ENCODE measurements at places on chromosomes 3 and 15. TPM values are rescaled to one million over a fixed set of nuclear protein-coding genes. Genes with fewer than 3 reads are reported as not detected.

GRCh38 chr15:59936741-59937140 lies 67.4 kb upstream of the FOXB1 start:
- H3K27me3 ChIP-seq: no peaks in the 10 kb centered on the region
- no peaks in the 10 kb centered on the region for H3K36me3 ChIP-seq

GRCh38 chr3:192121923-192122322 lies 605.4 kb downstream of the FGF12 start:
- no peak overlapping the region for H3K4me3 ChIP-seq
- DNase-seq: no peak

Gene ATP10A
- 18.1 TPM for total RNA-seq

GRCh38 chr3:41267975-41268640 lies 68.8 kb downstream of the CTNNB1 start:
- H3K4me3 ChIP-seq: no peak overlapping the region
- no peaks in the 10 kb centered on the region for H3K36me3 ChIP-seq
- peaks cover 44% of the 10 kb centered on the region for H3K4me1 ChIP-seq

- H3K4me3 ChIP-seq: no peak overlapping the region
- H3K36me3 ChIP-seq: peaks cover 14% of the 10 kb centered on the region
- DNase-seq: no peak
- H3K4me1 ChIP-seq: no peaks in the 10 kb centered on the region
These were observed 23.4 kb downstream of the RAB5A start for GRCh38 chr3:19970327-19970726.

Gene TBC1D23
- 35.3 TPM for total RNA-seq

Gene OCA2
- total RNA-seq: not detected

Gene TPRG1
- total RNA-seq: 0.50 TPM

Gene THSD4
- total RNA-seq: 14.6 TPM

- H3K27ac ChIP-seq: no peak overlapping the region
- H3K27me3 ChIP-seq: peaks cover 31% of the 10 kb centered on the region
- DNase-seq: peak; percentile 48
These were observed 693 bp downstream of the RASGRP1 start for GRCh38 chr15:38563723-38564519.

GRCh38 chr15:40317580-40317979 lies 5.9 kb upstream of the INAFM2 start:
- DNase-seq: no peak
- H3K27me3 ChIP-seq: no peaks in the 10 kb centered on the region
- no peak overlapping the region for H3K4me3 ChIP-seq
- H3K27ac ChIP-seq: no peak overlapping the region
- H3K36me3 ChIP-seq: no peaks in the 10 kb centered on the region
- H3K4me1 ChIP-seq: peaks cover 42% of the 10 kb centered on the region

DNA sequence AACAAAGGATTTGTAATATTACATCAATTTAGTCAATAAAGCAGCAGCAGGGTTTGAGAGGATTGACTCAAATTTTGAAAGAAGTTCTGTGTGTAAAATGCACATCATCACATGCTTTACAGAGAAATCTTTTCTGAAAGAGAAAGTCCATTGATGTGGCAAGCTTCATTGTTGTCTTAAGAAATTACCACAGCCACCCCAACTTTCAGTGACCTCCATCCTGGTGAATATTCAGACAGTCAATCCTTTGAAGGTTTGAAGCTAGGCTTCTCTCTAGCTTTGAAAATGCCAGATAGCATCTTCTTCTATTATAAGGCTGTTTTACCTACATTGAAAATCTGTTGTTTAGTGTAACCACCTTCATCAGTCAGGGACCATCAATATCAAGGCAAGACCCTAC lies 51.8 kb upstream of the SETMAR start:
- no peak for DNase-seq
- H3K4me3 ChIP-seq: no peak overlapping the region
- no peak overlapping the region for H3K27ac ChIP-seq
- H3K27me3 ChIP-seq: no peaks in the 10 kb centered on the region
- no peaks in the 10 kb centered on the region for H3K4me1 ChIP-seq
- H3K36me3 ChIP-seq: no peaks in the 10 kb centered on the region

DNA sequence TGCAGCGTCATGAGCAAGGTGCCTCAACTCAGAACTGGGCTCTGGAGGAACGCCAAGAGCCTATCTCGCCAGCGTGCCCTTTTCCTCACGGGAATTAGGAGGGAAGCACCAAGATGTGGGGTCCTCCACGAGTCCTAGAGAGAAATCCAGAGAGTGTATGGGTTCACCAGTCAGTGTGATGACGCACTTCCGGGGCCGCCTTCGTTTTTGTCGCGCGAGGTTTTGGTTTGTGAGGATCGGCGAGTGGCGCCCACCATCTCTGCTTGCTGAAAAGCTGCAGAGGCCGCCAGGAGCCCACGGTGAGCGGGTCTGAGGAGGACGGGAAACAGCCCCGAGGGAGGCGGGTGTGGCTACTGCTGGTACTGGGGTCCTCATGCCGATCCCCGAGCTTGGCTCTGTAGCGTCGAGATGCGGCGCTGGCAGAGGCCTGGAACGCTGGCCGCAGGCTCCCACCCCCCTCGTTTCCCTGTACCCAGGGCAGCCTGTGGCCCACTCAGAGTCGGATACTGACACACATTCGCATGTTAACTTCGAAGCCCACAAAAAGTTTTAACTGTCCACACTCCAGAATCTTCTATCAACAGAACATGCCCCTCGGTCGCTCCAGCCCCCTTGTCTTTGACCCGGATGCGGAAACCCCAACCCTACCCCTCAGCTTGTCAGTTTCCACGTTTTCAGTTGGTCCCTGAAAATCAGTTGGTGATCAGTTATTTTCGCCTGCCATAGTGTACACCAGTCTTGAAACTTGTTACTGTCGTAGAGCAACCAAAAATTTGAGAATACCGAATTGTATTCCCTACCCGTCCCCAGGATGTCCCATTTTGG lies 30.4 kb downstream of the ZNF662 start:
- H3K27ac ChIP-seq: no peak overlapping the region
- no peaks in the 10 kb centered on the region for H3K36me3 ChIP-seq
- H3K27me3 ChIP-seq: no peaks in the 10 kb centered on the region

Gene CCDC9B
- total RNA-seq: 29.5 TPM

GRCh38 chr15:93476491-93477177 lies 387.6 kb upstream of the RGMA start:
- H3K4me3 ChIP-seq: no peak overlapping the region
- no peaks in the 10 kb centered on the region for H3K27me3 ChIP-seq
- no peaks in the 10 kb centered on the region for H3K4me1 ChIP-seq
- no peak for DNase-seq
- no peaks in the 10 kb centered on the region for H3K36me3 ChIP-seq
- no peak overlapping the region for H3K27ac ChIP-seq

GRCh38 chr3:166582236-166582635 lies 745.0 kb upstream of the BCHE start:
- no peak for DNase-seq
- no peaks in the 10 kb centered on the region for H3K4me1 ChIP-seq
- no peak overlapping the region for H3K4me3 ChIP-seq
- no peaks in the 10 kb centered on the region for H3K27me3 ChIP-seq
- H3K27ac ChIP-seq: no peak overlapping the region

- H3K27me3 ChIP-seq: no peaks in the 10 kb centered on the region
- H3K4me3 ChIP-seq: no peak overlapping the region
- no peak overlapping the region for H3K27ac ChIP-seq
- DNase-seq: no peak
These were observed 15.3 kb downstream of the NUP210 start for GRCh38 chr3:13404626-13405452.

DNA sequence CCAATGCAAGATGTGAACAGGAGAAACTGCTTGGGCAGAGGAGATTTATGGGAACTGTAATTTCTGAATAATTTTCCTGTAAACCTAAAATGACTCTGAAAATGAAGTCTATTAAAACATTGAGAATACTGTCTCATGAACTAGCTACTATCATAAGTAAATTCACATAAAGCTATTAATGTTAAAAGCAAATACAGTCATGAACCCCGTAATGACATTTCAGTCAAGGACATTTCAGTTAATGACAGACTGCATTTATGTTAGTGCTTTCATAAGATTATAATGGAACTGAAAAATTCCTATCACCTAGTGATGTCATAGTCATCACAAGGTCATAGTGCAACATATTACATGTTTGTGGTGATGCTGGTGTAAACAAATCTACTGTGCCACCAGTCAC lies 17.2 kb downstream of the CBLB start:
- no peak overlapping the region for H3K4me3 ChIP-seq
- H3K4me1 ChIP-seq: no peaks in the 10 kb centered on the region
- H3K27ac ChIP-seq: no peak overlapping the region
- H3K27me3 ChIP-seq: no peaks in the 10 kb centered on the region
- DNase-seq: no peak

Gene MDFIC2
- not detected for total RNA-seq

GRCh38 chr3:126180477-126181397 lies at the start of gene ALDH1L1:
Gene ALDH1L1, minus strand, starts transcription at chr3:126180586. Its CDS starts 19,607 bp downstream, at chr3:126160979.
- H3K27ac ChIP-seq: no peak within 1 kb of the TSS
- H3K4me1 ChIP-seq: no peaks in the 10 kb centered on the region
- DNase-seq: no peak
- peaks cover 44% of the 10 kb centered on the region for H3K27me3 ChIP-seq
- H3K36me3 ChIP-seq: no peaks in the 10 kb centered on the region

DNA sequence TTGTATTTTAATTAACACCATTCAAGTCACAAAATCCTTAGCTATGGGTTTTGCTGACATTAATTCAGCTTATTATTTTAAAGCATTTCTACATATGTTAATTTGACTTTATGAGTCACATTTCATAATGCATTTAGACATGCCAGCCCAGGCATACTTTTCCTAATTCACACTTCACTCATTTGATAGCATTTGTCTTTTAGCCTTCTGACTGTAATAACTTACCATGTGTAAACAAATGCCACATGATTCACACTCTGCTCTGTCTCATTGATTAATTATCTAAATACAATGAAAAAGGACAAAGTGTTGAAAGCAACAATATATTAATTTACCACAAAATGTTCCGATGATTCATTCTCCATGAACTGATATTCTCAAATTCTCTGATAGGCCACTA lies 927.8 kb upstream of the EPHA6 start:
- H3K4me1 ChIP-seq: no peaks in the 10 kb centered on the region
- no peak overlapping the region for H3K27ac ChIP-seq
- H3K27me3 ChIP-seq: no peaks in the 10 kb centered on the region
- DNase-seq: no peak

Gene SLC38A3
- total RNA-seq: not detected

GRCh38 chr3:35745351-35745750 lies 106.0 kb downstream of the ARPP21 start:
- H3K4me1 ChIP-seq: no peaks in the 10 kb centered on the region
- H3K27ac ChIP-seq: no peak overlapping the region
- DNase-seq: no peak

DNA sequence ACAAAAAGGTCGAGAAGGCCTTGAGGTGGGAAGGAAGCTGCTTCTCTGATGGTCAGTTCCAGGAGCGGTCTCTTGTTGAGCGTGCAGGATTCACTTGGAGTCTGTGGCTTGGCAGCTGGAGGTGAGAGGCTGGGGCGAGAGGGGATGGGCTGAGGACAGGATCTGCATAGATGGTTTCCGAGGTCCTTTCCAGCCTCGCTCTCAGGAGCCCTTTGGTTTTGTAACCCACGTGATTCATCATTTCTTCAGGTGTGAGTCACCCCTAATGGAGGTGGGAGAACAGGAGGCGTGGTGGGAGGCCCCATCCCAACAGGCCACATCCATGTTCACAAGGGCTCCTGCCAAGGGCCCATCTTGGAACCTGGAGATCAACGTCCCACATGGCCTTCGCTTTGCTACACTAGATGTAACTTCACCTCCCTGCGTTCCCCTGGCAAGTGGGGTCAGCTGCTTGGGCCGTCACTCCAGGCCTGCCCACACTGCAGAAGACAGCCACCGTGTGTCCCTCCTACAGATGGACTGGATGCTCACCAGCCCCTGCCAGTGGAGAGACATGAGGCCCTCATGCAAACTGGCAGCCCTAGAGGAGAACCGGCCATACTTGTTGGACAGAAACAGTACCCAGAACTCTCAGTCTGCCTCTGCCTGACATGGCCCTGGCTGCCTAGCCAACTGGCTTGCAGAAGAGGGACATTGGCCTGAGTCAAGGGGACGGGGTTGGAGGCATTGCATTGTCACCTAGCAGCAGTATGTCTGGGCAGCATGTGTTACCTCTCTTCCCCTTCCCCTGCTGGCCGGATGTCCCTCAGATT lies 1.6 kb upstream of the PCSK6 start:
- DNase-seq: no peak
- no peaks in the 10 kb centered on the region for H3K36me3 ChIP-seq
- H3K27me3 ChIP-seq: peaks cover 32% of the 10 kb centered on the region
- H3K4me3 ChIP-seq: no peak overlapping the region
- peaks cover 7% of the 10 kb centered on the region for H3K4me1 ChIP-seq
- H3K27ac ChIP-seq: no peak overlapping the region

DNA sequence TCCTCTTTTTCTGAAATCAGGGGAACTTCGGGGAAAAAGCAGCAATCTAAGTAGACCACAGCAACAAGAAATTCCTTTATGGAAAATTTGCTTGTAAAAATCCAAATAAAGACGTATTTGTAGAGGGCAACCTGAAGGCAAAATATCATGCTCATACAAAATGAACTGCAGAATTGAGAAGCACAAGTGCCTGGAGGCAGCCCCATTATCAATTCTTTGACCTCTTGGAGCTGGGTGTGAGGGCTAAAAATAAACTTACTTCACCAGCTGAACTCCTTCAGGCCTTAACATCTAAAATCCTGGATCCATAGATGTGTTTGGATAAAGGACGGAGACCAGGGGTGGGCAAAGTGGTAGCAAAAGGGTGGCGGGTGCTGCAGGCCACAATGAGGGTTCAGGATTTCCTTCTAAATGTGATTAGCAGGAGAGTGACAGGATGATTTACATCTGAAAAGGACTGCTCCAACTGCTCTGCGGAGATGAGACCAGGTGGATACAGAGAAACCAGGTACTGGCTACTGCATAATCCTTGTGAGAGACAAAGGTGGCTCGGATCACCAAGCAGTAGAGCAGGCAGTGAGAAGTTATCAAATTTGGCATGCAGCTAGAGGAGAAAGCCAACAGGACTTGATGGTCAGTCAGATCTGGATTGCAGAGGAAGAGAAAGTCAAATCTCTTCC lies 81.7 kb upstream of the TJP1 start:
- H3K27me3 ChIP-seq: no peaks in the 10 kb centered on the region
- no peak overlapping the region for H3K4me3 ChIP-seq

- DNase-seq: no peak
- no peaks in the 10 kb centered on the region for H3K36me3 ChIP-seq
- H3K4me1 ChIP-seq: no peaks in the 10 kb centered on the region
These were observed 431.9 kb upstream of the FRG2C start for GRCh38 chr3:75232216-75232615.

Gene SCAANT1
- not detected for total RNA-seq

- H3K4me1 ChIP-seq: peaks cover 10% of the 10 kb centered on the region
- H3K27me3 ChIP-seq: no peaks in the 10 kb centered on the region
- no peak for DNase-seq
- no peaks in the 10 kb centered on the region for H3K36me3 ChIP-seq
- no peak overlapping the region for H3K27ac ChIP-seq
These were observed 99.0 kb downstream of the TMEM266 start for GRCh38 chr15:76158815-76159214.

Gene PSMA4
- total RNA-seq: 399 TPM

- DNase-seq: peak; percentile 74
- peaks cover 86% of the 10 kb centered on the region for H3K4me1 ChIP-seq
- H3K36me3 ChIP-seq: peaks cover 37% of the 10 kb centered on the region
- peak within 1 kb of the TSS; percentile 88 for H3K4me3 ChIP-seq
These were observed at the start of gene RASL12 for GRCh38 chr15:65067645-65068402. Gene RASL12, minus strand, starts transcription at chr15:65067991. Its CDS starts 156 bp downstream, at chr15:65067835.

All from SJSA1 (cell line).